ENCODE measurements at places on chromosomes 11 and 22.

DNA sequence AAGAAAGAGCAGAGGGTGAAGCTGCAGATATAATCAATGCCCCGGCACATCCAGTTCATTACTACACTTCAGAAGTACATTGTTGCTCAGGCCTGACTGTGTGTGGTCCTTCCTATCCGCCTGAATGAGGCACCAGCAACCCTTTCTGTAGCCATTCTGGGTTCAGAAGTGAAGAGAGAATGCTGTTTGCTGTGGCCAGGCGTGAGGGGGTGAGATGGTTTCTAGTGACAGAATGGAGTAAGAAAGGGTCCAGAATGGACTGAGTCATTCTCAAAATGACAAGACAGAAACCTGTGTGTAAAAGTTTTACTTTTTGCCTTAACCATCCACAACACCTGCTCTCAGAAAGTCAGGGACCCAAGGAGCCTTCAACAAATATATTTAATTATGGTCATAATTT, 334.8 kb downstream of the GUCY1A2 start:
- no peak for DNase-seq

GRCh38 chr11:119752345-119752871, 23.4 kb upstream of the NECTIN1 start:
- DNase-seq = no peak

GRCh38 chr11:124143034-124143433, 27.8 kb downstream of the VWA5A start:
- no peak for DNase-seq

DNA sequence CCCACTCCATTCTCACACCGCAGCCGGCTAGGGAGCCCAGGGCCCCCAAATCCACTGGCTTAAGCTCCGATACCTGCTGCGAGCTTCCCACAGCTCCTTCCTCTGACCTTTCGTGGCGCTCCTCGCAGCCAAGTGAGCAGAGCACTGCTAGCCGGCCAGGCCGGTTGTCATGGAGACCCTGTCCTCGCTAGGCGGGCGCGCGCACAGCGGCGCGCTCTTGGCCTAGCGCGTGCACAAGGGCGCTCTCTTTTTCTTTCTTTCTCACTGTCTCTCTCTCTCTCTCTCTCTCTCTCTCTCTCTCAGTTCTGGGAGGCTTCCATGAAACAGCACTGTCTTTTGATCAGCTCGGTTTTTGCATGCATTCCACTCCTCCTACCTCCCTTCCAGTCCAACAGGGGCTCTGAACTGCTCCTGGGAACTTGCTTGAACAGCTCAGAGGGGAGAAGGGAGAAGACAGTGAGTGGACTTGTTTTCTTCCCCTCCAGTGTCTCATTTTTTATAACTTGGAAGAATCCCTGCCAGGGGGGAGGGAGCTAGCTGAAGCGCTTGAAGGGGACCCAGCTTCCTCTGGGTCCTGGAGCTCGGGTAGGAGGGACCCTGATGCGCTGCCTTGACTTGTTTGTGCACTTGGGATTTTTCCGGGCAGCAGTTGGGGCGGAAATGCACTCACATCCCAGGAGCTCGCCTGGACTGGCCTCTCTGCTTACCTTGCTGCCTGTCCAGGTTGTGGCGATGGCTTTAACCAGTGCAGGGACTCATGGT, 100.3 kb upstream of the AKIP1 start:
- no peak for DNase-seq

DNA sequence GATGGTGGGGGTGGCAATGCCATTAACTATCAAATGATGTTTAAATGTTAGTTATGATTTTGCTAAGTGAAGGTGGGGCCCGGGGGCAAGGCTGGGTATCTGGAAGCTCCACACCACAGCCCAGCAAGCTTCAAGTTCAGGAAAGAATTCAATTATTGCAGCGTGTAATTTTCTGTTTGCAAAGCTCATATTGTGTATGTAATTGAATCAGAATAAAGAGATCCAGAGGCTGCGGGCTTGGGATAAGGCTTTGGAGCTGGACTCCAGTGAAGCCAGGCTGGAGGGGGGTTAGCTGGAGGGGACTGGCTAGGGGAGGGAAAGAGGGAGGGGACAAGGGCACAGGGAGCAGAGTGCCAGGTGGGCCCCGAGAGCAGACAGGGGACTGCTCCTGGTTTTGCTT, 557.1 kb upstream of the CADM1 start:
- no peak for DNase-seq

GRCh38 chr11:131924457-131925201, 554.2 kb downstream of the NTM start:
- DNase-seq = no peak

- DNase-seq = no peak
These were observed 89.2 kb upstream of the NCAM1 start for GRCh38 chr11:112871909-112872500.

DNA sequence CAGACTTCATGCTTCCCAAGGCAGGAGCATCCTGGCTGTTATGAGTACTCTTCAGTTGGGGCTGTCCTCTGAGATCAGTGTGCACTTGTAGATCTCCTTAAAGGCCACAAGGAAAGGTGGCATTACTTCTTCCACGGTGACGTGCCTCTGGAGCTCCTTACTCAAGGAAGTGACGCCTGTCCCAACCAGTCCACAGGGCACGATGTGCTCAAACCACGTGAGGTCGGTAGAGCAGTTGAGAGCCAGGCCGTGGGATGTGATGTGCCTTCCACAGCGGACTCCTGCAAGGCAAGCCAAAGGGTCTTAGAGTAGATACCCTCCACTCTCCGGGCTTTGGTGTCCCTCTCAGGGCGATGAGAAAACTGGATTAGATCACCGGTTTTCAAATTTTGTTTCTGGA, 1.4 kb downstream of the LIPT2 start:
- no peak for DNase-seq

All from effector CD8-positive, alpha-beta T cell (primary cell).